ENCODE measurements at places on chromosomes 5 and 9.

DNA sequence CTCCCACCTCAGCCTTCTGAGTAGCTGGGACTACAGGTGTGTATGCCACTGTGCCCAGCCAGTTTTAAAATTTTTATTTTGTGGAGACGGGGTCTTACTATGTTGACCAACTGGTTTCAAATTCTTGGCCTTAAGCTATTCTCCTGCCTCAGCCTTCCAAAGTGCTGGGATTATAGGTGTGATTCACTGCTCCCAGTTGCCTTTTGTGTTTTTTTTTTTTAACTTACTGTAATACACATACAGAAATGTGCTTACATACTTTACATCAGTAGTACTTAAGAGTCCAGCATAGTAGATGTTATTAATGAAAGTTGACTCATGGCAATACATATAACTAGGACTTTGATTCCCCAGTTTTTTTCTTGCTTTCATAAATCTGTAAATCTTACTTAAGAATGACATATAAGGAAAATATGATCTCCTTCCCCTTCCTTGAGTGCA is 4.7 kb downstream of the MAN2A1 start:
- no peak overlapping the region for H3K4me3 ChIP-seq
- no peaks in the 10 kb centered on the region for H3K27me3 ChIP-seq
- DNase-seq: no peak
- peaks cover under 1% of the 10 kb centered on the region for H3K36me3 ChIP-seq

DNA sequence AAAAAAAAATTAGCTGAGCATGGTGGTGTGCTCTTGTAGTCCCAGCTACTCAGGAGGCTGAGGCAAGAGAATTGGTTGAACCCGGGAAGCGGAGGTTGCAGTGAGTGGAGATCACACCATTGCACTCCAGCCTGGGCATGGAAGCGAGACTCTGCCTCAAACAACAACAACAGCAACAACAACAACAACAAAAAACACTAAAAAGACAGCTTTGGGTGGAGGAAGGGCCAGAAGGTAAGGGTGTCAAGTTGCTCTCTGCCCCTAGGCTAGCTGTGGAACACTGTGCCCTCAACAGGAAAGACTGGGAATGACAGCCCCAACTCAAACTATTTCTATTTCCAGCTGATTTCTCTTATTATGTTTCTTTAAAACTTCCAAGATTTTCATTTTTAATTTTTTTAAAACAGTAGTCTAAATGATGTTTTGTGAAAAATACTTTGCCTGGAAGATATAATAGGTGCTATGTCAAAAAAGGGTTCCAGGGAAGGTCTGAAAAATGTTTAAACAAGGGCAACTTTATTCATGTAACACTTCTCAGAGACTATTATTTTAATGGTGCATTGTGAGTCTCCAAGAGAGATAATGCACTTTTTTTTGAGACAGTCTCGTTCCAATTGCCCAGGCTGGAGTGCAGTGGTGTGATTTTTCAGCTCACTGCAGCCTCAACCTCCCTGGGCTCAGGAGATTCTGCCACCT is 29.9 kb downstream of the CLINT1 start:
- H3K4me1 ChIP-seq: peaks cover 20% of the 10 kb centered on the region
- H3K27ac ChIP-seq: no peak overlapping the region
- H3K36me3 ChIP-seq: no peaks in the 10 kb centered on the region
- H3K27me3 ChIP-seq: no peaks in the 10 kb centered on the region
- no peak for DNase-seq

- no peaks in the 10 kb centered on the region for H3K27me3 ChIP-seq
- H3K4me3 ChIP-seq: no peak overlapping the region
- H3K4me1 ChIP-seq: peaks cover 24% of the 10 kb centered on the region
- no peak for DNase-seq
These were observed 15.0 kb upstream of the GPX3 start for GRCh38 chr5:151005187-151005949.

- H3K27me3 ChIP-seq: no peaks in the 10 kb centered on the region
- H3K27ac ChIP-seq: no peak overlapping the region
- DNase-seq: no peak
- no peaks in the 10 kb centered on the region for H3K36me3 ChIP-seq
These were observed 93.3 kb downstream of the SVEP1 start for GRCh38 chr9:110486218-110486617.

DNA sequence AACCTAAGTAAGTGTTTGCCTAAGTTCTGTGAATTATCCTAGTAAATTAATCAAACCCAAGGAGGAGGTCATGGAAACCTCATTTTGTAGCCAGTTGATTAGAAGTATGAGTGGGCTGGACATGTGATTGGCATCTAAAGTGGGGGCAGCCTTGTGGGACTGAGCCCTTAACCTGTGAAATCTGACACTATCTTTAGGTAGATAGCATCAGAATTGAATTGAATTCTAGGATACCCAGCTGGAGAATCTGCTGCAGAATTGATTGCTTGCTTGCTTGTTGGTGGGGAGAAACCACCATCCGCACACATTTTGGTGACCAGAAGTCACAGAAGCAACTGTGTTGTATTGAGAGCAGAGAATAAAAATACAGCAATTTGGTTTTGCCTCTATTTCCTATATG is 97.0 kb downstream of the FBXL7 start:
- H3K27me3 ChIP-seq: no peaks in the 10 kb centered on the region
- DNase-seq: no peak
- H3K36me3 ChIP-seq: no peaks in the 10 kb centered on the region
- no peaks in the 10 kb centered on the region for H3K4me1 ChIP-seq
- no peak overlapping the region for H3K4me3 ChIP-seq

GRCh38 chr5:137727623-137728022 is 8.3 kb downstream of the KLHL3 start:
- H3K27ac ChIP-seq: no peak overlapping the region
- H3K36me3 ChIP-seq: no peaks in the 10 kb centered on the region
- H3K27me3 ChIP-seq: no peaks in the 10 kb centered on the region
- H3K4me1 ChIP-seq: peaks cover 2% of the 10 kb centered on the region
- DNase-seq: no peak

- H3K4me1 ChIP-seq: no peaks in the 10 kb centered on the region
- H3K36me3 ChIP-seq: peaks cover 31% of the 10 kb centered on the region
- H3K4me3 ChIP-seq: no peak overlapping the region
- DNase-seq: no peak
- no peaks in the 10 kb centered on the region for H3K27me3 ChIP-seq
These were observed 7.1 kb upstream of the CFAP90 start for GRCh38 chr5:7857926-7858632.

DNA sequence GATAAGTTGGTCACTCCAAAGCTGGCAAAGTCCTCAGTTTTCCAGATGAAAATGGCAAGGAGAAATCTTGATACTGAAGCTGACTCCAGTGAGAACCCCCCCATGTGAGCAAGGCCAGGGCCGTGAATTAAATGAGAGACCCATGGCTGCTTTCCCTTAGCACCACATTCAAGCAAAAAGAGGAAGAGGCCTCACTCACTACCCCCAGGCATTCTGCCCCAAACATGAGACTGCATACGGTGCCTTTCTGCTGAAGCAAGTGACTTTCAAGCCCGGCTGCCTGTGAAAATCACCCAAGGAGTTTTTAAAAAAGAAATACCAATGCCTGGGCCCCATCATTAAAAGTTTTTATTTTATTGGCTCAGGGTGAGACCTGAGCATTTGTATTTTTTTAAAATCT is 66.9 kb downstream of the TMEM252 start:
- no peaks in the 10 kb centered on the region for H3K36me3 ChIP-seq
- no peak for DNase-seq
- no peak overlapping the region for H3K4me3 ChIP-seq
- no peaks in the 10 kb centered on the region for H3K27me3 ChIP-seq
- H3K27ac ChIP-seq: no peak overlapping the region

- no peaks in the 10 kb centered on the region for H3K4me1 ChIP-seq
- H3K27ac ChIP-seq: peak overlapping the region; percentile 51
- no peaks in the 10 kb centered on the region for H3K27me3 ChIP-seq
- no peaks in the 10 kb centered on the region for H3K36me3 ChIP-seq
- peak overlapping the region; percentile 30 for H3K4me3 ChIP-seq
- no peak for DNase-seq
These were observed 3.1 kb downstream of the POLR3G start for GRCh38 chr5:90477621-90478215.

- DNase-seq: peak; percentile 59
- H3K27ac ChIP-seq: peak overlapping the region; percentile 91
- H3K27me3 ChIP-seq: no peaks in the 10 kb centered on the region
These were observed 722 bp downstream of the CDC42SE2 start for GRCh38 chr5:131264451-131265099.

GRCh38 chr5:1792842-1793266 is 6.8 kb downstream of the MRPL36 start:
- H3K4me1 ChIP-seq: no peaks in the 10 kb centered on the region
- no peaks in the 10 kb centered on the region for H3K27me3 ChIP-seq
- H3K4me3 ChIP-seq: no peak overlapping the region
- no peak overlapping the region for H3K27ac ChIP-seq
- no peak for DNase-seq

- no peak overlapping the region for H3K4me3 ChIP-seq
- no peak overlapping the region for H3K27ac ChIP-seq
- no peaks in the 10 kb centered on the region for H3K36me3 ChIP-seq
- H3K27me3 ChIP-seq: no peaks in the 10 kb centered on the region
These were observed 11.7 kb upstream of the OR13D1 start for GRCh38 chr9:104682642-104683041.

DNA sequence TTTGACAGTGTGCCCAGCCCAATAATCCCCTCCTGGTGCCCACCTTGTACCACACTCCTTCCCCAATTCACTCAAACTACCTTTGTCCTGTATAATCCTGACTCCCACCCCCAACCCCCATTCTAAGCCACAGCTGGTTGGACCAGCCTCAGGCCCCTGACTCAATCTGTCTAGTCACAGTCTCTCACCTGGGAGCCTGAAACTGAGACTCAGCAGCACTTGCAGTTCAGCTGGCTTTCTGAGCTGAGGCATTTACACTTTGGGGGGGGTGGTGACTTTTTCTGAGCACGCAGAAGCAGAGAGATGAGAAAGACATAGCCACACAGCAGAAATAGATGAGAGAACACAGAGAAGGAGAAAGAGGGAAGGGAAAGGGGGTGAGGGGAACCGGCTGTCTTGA is 247.3 kb downstream of the MAN2A1 start:
- H3K4me3 ChIP-seq: no peak overlapping the region
- H3K27ac ChIP-seq: no peak overlapping the region
- no peaks in the 10 kb centered on the region for H3K36me3 ChIP-seq
- DNase-seq: no peak
- H3K4me1 ChIP-seq: no peaks in the 10 kb centered on the region

GRCh38 chr9:7467186-7467585 is 332.4 kb downstream of the DMAC1 start:
- H3K36me3 ChIP-seq: no peaks in the 10 kb centered on the region
- no peak overlapping the region for H3K4me3 ChIP-seq
- no peaks in the 10 kb centered on the region for H3K4me1 ChIP-seq
- no peak overlapping the region for H3K27ac ChIP-seq
- H3K27me3 ChIP-seq: no peaks in the 10 kb centered on the region
- DNase-seq: no peak

DNA sequence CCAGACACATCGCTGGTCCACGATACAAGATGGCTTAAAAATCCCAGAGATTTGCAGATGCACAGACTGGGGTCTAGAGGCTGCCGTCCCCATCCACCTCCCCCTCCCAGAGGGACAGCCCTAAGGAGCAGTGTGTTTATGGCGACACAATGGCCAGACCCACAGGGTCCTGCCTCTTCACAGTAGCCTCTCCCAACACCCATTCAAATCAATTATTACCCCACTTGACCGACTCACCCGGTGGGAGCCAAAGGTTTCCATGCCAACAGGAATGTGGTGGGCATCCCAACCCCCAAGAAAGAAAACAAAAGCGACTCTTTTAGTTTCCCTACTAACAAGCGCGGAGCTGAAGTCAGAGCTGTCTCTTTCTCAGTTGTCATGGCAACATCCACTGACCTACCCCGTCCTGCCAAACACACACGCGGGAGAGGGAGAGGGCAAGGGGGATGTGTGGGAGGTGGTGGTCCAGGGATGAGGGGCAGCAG is 209.0 kb downstream of the TTLL11 start:
- H3K4me1 ChIP-seq: no peaks in the 10 kb centered on the region
- H3K4me3 ChIP-seq: no peak overlapping the region
- H3K27ac ChIP-seq: no peak overlapping the region
- no peak for DNase-seq
- no peaks in the 10 kb centered on the region for H3K36me3 ChIP-seq
- H3K27me3 ChIP-seq: no peaks in the 10 kb centered on the region

DNA sequence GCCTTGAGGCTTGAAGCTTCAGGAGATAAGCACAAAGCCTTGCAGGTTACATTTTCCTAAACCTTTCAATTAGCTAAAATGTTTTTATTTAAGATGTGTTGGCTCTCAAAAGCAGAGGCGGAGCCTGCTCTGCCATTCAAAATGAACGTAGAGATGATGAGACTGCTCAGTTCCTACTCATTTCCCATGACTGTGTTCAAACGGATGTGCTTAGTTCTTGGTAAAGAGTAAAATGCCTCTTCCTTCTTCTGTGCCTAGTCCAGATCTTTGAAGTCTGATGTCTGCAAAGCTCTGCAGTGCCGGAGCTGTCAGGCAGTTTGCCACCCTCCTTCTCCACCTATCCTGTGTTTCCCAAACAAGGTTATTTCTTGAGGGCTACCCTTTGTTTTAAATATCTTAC is 46.3 kb upstream of the ADAMTSL1 start:
- H3K4me1 ChIP-seq: no peaks in the 10 kb centered on the region
- no peaks in the 10 kb centered on the region for H3K36me3 ChIP-seq
- H3K27ac ChIP-seq: no peak overlapping the region
- no peak for DNase-seq
- H3K27me3 ChIP-seq: no peaks in the 10 kb centered on the region

DNA sequence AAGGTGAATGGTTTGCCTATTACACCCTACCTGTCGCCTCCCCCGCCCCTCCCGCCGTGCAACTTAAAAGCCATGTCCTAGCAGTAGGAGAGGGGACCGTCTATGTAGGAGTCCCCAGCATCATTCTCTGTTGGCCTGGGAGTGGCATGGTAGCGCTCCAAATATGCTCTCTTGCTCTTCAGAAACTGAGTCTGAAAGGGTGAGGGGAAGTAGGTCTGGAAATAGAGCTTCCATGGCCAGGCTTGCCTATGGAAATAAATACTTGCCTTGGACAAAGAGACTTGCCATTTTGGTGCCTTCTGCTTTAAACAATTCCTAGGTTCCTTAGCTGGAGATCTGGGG is 1.4 kb downstream of the RGS7BP start:
- H3K27ac ChIP-seq: no peak overlapping the region
- H3K36me3 ChIP-seq: no peaks in the 10 kb centered on the region
- DNase-seq: no peak

DNA sequence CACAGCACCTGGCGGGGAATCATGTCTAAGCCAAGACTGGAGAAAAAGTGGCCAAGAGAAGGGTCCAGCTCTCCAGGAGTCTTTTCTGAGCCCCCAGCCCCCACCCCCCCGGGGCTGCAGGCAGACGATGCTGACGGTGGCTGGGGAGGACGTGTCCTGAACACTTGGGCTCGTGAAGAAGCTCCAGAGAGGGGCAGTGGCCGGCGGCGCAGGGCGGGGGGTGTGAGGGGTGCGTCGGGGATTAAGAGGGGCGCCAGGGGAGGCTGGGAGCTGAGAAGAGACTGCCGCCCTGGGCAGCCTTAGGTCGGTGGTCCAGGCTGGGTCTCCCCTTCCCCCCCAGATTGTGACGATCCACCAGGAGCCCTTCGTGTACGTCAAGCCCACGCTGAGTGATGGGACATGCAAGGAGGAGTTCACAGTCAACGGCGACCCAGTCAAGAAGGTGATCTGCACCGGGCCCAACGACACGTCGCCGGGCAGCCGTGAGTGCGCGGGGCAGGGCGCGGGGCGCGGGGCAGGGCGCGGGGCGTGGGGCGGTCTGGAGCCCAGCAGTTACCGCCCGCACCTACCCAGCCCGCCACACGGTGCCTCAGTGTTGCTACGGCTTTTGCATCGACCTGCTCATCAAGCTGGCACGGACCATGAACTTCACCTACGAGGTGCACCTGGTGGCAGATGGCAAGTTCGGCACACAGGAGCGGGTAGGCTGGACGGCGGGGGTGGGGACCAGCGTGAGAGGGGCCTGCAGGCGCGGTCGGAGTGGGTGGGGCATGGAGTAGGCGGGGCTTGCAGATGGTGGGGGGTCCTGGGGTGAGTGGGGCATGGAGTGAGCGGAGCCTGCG is 8.9 kb downstream of the LRRC26 start:
- DNase-seq: no peak
- no peaks in the 10 kb centered on the region for H3K36me3 ChIP-seq
- no peaks in the 10 kb centered on the region for H3K4me1 ChIP-seq
- H3K4me3 ChIP-seq: no peak overlapping the region

Data from liver (tissue), 10 donors.